Activated T-cell treated with anti-CD3 and anti-CD28 coated beads, Interleukin-2, amount 50 U/mL, for 48 hours (primary cell): ENCODE measurements at places on chromosomes 2 and 18.

GRCh38 chr2:2633017-2633416, 301.9 kb upstream of the MYT1L start:
- no peak for DNase-seq

- DNase-seq = no peak
Measured at GRCh38 chr18:27214831-27215230, 29.7 kb upstream of the CHST9 start.

GRCh38 chr2:138032334-138032733, 68.1 kb downstream of the HNMT start:
- no peak for DNase-seq

DNA sequence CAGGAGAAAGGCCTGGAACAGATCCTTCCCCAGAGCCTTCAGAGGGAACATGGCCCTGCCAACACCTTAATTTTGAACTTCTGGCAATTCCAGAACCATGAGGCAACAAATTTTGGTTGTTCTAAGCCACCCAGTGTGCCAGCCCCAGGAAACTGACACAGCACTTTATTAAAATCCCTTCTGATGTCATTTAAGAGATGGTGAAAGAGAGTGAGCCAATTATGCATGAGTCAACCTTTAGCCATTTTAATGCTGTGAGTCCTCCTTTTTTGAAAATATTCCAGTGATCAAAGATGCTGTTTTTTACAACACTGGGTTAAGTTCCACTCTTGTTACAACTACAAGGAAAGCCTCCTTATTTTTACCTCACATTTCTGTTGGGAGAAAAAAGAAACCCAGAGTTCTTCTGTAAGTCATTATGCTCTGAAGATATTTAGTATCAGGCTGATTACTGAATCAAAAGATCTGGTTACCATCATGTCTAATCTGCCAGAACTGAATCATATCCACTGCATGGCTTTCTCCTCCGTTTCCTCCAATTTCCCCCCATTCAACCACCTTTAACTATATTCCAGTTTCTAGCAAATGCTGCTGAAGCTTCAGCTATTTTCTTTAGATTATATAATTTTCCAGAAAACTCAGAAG, 235.4 kb downstream of the TXNL1 start:
- no peak for DNase-seq

- DNase-seq = no peak
Measured at GRCh38 chr2:126507425-126507911, 148.5 kb upstream of the GYPC start.

DNA sequence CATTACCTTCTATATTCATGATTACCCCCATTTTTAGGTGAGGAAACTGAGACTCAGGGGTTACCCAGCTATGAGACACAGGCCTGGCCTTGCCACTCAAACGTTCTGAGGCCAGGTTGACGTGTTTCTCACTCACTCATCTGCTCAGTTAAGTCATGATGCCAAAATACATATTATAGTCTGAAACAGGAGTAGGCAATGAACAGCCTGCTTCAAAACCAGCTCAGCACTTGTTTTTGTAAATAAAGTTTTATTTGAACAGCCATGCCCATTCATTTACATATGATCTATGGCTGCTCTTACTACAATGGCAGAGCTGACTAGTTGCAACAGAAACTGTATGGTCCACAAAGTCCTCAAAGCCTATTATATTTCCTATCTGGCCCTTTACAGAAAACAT, 74.1 kb upstream of the SMAD2 start:
- DNase-seq = no peak

DNA sequence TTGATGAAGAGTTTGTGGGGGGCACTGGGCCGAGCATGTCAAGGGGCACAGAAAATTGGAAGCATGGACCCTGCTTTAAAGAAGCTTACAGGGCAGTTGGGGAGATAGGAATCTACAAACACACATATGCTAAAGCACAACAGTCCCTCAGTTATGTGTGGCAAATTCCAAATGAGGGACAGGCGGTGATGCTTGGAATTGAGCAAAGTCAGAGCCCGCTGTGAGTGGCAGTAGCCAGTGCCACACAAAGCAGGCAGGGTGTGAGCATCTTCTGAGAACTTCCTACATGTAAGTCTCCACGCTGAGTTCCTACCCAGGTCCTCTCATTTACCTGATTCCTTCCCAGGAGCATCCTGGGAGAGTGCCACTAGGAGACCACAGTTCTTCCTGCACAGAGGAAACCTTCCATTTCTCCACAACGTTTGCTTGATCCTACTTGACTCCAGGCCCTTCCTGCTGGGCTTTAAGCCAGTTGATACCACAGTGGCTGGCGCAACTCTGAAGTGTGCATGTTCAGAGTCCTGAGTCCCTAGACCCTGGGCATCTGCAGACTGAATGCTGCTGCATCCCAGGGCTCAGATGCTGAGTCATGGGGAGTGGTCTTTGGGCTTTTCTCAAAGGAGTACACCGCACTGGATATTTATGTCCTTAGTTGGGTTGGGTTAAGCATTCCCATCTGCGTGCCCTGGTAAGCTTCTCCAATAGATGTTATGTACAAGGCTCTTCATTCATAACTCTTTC, 287.3 kb upstream of the REV1 start:
- DNase-seq = no peak

- DNase-seq = no peak
Measured at GRCh38 chr2:238921259-238921658, 73.4 kb downstream of the TWIST2 start.

DNA sequence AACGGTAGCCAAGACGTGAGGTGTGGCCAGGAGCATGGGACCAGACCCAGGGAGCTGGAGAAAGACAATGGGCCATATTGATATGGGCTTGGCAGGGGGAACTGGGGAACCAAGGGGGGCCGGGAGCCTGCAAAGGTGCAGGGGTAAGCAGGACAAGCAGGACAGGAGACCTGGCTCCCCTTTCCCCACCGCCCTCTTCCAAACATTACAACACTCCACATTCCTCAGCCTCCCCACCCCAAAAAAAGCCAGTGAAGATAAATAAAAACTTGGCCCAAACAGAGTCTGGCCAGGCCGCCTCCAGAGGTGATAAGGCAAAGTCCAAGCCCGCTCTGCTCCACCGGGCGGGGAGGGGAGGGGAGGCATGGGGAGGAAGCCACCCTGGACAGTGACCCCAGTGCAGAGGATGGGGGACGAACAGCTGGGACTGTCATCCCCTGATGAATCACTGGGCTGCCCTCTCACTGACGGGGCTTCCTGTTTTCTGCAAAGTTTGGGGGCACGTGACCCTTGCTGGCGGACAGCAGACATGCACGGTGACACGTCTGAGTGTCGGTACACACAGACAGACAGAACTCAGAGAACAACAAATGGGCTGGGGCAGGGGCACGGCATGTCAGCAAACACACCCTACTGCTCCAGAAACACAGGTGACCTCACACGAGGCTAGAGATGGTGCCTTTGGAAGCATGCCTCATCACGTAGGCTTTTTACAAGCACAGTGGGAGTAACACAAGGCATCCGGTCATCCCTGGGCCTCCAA, 100.2 kb downstream of the TNS1 start:
- no peak for DNase-seq

DNA sequence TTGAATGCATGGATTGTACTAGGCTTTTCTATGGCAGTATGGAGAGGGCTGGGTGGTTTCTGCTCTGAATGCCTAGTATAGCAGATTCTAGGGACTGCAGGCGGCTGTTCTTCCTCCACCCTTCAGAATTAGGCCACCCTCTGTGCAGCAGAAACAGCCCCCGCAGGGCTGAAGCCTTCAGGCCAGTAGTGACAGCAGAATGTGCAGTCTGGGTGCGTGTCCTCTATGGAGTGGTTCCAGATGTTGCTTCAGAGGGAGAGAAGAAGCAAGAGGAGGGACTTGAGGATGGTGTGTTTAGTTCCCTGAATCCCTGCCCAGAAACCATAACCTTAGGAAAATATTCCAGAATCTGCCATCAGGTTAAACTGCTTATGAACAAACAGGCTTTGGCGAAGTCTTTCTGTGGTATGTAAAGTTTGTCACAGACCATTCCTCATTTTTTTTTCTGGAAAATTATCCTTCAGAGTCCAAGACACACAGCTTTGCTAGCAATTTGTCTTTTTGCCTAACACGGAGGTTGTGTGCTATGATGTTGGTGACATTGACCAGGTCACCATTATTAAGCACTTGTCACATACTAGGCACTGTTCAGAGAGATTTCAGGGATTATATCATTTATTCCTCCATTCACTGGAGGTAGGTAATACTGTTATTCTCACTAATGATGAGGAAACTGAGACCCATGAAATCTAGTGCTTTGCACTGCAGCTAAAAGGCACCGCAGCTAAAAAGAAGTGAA, 21.1 kb downstream of the CASP10 start:
- no peak for DNase-seq

GRCh38 chr18:54444319-54444914, 86.7 kb downstream of the C18orf54 start:
- peak; percentile 45 for DNase-seq

- DNase-seq = no peak
Measured at GRCh38 chr18:54690198-54690597, 99.2 kb downstream of the DYNAP start.

DNA sequence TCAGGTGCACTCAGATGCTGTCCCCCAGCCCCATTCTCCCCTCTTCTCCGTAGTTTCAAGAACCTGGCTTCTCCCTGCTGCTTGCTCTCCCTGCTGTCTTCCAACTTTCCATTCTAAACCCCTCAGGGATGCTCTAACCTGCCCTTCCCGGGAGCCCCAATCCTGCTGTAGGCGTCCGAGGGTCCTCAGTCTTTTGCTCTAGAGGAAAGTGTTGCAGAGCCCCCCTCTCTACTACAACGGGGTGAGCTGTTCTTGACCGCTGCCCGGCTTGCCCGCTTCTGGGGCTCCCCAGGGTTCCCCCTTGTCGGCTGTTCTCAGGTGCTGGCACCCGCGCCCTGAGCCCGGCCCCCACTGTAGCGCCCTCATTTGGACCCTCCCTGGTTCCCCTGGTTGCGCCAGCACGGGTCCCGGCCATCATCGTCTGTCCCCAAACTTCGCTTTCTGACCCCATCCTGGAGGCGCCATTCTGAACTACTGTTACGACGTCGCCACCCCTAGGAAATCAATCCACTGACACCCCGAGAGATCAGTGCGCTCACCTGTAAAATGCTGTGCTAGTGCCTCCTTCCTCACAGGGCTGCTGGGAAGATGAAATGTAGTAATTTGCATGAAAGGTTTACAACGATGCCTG, 31.9 kb upstream of the REG3G start:
- DNase-seq = no peak

DNA sequence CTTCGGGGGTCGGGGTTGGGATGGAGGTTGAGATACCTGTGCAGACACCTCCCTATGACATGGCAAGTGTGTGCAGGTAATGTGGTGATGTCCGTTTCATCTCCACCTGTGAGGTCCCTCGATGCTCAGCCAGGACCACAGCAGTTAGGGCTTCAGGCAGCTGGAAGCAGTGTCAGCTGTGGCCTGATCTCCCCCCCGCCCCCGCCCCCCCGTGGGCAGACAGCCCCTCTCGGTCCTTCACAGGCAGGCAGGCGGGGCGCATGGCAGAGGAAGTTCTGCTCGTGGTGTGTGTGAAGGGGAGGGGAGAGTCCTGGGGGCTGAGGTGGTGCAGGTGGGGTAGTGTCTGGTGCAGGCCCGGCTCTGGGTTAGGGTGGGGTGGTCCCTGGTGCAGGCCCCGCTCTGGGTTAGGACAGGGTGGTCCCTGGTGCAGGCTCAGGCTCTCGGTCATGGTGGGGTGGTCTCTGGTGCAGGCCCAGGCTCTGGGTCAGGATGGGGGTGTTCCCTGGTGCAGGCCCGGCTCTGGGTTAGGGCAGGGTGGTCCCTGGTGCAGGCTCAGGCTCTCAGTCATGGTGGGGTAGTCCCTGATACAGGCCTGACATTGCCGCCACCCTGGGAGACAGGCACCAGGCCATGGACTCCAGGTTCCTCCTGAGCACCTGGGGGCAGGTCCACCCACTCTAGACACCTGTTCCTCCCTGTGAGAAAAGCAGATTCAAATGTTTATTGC, 94.3 kb downstream of the NFATC1 start:
- no peak for DNase-seq

- no peak for DNase-seq
Measured at GRCh38 chr2:236960531-236960930, 125.2 kb upstream of the COPS8 start.

DNA sequence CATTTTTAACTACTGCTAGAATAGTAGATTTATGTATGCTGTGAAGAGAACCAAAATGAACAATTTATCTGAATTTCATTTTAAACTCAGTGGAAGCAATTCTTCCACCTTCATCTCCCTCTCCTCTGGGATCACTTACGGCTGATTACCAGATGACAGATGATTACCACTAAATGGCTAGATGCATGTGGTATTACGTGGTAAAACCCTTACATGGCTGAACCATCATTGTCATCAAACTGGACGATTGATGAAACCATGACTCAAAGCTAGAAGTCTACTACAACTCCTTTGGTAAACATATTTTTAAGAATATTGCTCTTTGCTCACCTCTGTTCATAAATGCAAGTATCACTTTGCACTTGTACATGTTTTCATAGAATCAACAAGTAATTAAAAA, 48.5 kb upstream of the DOCK10 start:
- no peak for DNase-seq

DNA sequence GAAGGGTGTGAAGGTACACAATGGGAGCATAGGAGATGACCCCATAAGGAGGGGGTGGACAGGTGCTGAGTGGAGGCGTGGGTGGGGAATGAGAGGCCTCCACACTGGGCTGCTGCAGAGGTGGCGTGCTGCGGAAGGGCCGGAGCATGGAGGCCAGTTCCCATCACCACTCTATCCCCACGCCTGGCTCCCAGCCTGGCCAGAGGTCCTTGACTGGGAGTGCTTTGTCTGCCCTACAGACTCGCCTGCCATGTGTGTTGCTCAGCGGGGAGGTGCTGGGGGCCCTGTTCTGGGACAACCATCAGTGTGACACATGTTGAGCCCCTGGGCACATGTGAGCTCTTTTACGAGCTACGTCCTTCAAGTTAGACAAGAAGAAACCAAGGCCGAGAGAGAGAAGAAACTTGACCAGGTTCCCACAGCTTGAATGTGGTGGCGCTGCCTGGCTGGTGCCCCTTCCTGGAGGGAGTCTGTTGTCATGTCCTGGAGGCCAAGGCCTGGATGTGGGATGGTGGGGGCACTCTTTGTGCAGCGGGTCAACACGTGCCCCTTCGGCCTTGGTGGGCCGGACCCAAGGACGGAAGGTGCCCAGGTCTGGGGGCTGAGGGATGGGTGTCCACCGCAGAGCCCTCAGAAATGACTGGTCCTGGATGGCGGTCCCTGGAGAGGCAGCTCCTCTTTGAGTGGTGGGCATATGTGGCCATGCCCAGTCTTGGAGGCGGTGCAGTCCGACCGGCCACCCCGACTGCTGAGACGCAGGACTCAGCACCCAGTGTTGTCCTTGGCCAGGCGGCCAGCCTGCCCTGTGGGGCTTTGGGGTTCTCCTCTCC, 1.2 kb upstream of the INPP5D start:
- DNase-seq = no peak

DNA sequence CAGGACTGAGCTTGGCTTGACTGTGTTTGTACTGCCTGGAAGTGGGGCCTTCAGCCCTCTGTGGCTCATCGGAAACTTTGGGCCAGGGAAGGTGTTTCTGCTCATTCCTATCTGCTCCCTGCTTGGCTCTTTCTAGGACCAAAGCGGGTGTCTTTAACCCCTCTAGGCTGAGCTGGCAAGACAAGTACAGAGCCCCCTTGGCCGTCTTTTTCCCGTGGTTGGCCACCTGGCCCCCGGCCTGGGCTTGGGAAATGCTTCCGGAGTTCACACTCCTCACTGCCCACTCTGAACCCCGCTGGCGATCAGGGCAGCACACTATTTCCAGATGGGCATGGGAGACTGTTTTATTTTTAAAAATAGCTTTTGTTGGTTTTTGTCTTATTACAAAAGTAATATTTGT, 243.0 kb downstream of the DYSF start:
- no peak for DNase-seq
